ENCODE measurements at places on chromosomes 12 and 14. TPM values are rescaled to one million over a fixed set of nuclear protein-coding genes. Genes with fewer than 3 reads are reported as not detected.

DNA sequence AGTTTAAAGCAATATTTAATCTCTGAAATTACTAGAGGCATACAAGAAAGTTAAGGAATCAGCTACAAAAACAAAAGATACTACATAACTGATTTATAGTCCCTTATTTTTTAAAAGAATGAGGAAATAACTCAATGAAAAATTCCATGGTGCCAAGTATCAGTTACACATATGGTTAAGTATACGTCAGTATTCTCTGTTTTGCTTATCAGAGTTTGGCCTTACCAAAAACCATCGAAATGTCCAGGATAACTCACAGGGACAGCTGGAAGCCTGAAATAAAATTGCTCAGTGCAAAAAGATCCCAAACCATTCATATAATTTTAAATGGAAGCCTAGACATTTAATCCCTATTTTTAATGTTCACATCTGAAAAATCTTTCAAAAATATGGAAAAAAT, 3.6 kb downstream of the CFL2 start:
- no peak for DNase-seq

GRCh38 chr12:102069707-102070106, 7.9 kb upstream of the WASHC3 start:
- no peak for DNase-seq

The EML1 gene
- total RNA-seq = 5.1 TPM

- DNase-seq = no peak
Measured at GRCh38 chr12:104510873-104511440, 54.2 kb downstream of the CHST11 start.
